ENCODE measurements at places on chromosomes 1 and 21.

DNA sequence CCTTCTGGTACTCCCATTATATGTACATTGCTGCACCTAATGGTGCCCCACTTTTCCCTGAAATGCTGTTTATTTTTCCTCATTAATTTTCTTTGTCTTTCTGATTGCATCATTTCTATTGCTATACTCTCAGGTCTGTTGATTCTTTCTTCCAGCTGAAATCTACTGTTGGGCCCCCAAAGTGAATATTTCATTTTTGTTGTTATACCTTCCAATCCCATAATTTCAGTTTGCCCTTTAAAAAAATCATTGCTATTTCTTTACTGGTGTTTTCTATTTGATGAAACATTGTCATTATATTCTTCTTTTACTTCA is 3.0 kb upstream of the AADACL4 start:
- DNase-seq = no peak

- DNase-seq = no peak
Observed at GRCh38 chr1:225253173-225253572, 174.7 kb downstream of the LBR start.

- DNase-seq = no peak
Observed at GRCh38 chr21:45993210-45994085, 11.9 kb downstream of the COL6A1 start.

- no peak for DNase-seq
Observed at GRCh38 chr1:195472291-195472690, 1135.9 kb downstream of the KCNT2 start.

DNA sequence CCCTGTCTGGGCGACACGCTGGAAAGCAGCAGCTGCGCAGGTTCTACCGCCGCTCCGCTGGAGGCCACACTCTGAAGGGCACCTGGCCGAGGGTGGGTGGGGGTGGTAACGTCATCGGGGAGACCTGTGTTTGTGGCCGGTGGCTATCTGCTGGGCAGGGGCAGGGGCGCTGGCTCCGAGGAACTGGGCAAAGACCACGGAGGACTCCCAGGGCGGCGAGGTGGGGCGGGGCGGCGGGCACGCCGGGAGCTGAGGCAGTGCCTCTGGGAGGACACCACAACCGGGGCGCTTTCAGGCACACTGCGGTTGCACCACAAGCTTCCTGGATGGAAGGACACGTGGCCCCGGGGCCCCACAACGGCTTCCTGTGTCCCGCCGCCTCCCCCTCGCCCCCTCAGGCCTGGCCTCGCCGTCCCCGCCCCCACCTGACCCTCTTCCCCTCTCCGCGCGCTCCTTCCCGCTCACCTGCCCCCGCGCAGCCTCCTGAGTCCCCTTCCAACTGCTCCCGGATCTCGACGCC is 3.3 kb upstream of the DENND2D start:
- peak; percentile 77 for DNase-seq

DNA sequence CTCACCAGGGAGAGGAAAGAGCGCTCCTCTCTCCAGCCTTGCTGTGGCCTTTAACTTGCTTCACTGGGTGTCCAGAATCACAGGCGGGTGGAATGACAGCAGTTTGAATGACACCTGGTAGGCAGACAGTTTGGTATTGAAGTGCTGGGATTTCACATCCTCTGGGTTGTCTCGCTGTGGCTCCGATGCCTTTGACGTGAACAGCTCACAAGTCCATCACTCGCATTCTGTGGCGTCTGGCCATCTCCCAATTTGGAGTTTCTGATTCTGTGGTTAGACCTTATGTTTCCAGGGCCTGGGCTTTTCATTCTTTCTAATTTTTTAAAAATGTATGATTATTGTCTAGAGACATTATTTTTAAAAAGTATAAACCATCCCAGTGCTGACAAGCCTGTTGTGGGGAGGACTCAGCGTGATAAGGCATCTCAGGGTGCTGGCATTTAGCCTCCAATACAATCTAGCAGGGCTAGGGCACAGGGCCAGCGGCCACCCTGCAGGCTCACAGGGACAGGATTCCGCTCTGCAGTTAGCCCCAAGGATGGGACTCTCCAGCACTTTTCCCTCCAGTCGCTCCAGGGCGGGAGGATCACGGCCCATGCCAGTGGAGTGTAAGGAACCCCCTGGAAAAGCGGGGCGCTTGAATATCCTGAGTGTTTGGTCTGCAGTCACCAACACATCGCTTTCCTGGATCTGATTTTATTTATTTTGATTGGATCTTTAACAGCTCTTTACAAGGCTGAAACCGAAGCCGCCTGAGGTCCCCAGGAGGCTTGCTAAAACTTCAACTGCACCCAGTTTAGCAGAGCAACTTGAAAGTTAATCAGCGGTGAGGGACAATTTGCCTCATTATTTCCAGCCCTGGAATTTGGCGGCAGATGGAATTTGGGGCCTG is 178.3 kb downstream of the TRABD2B start:
- no peak for DNase-seq

DNA sequence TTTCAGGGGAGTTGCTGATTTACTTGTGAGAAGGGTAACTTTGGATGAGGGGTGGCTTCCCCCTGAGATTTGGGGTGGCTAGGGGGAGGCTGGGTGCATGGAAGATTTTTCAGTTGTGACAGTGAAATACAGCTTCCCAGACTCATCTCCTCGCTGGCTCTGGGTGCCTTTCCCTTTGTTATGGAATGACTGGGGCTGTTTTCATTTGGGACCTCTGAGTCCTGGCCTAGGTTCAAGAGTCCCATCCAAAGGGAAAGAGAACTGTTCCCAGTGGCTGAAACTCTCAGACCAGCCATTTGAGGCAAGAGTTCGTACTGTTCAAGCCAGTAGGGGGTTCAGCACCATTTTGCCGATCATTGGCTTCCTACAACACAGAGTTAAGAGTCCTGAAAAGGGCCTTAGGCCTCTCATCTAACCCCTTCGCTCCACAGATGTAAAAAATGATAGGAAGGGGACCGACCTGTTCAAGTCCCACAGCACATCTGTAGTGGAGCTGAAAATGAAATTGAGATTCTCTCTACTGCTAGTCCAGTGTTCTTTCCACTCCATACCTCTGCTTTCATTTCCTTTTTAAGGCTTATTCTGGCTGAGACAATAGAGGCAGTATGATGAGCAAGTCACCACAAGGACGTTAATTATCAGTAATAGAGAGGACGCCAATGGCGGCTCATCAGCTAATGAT is 958 bp downstream of the DDR2 start:
- no peak for DNase-seq
